NCI-H2227 treated with DMSO at 0.1 percent for 48 hours (cell line): ENCODE measurements at places on chromosomes 6 and 20.

- DNase-seq = no peak
Measured at GRCh38 chr20:32224463-32224862, 16.8 kb downstream of the POFUT1 start.

DNA sequence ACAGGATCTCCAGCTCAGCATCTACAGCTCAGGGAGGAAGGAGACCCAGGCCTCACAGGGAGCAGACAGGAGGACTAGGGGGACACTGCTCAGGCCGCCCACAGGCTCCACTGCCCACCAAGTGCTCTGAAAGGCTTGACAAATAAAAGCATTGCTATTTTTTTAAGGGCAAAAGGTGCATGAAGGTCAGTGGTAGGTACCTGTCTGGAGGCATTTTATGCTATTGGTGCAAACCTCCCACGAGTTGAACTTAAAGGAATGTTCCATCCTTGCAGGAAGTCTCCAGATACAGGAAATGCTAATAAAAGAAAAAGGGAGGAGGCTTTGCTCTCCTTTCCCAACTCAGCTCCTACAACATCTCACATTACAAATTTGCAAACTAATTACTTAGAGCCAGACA is 228.1 kb downstream of the FOXC1 start:
- DNase-seq = no peak

DNA sequence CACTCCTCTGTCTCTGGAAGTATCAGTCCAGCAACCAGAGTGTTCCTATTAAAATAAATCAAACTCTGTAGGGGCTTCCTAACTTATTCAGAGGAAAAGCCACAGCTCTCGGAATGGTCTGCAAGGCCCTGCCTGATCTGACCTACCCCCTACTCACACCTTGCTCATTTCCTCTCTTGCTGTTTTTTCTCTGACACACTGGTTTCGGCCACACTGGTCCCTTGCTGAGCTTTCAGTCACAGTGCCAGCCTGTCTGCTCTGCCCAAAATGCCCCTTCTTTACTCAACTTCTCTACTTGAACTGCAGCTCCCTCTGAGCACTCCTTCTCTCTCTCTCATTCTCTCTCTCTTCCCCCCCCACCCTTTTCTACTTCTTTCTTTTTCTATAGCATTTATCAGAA is 430.2 kb downstream of the UTRN start:
- no peak for DNase-seq

DNA sequence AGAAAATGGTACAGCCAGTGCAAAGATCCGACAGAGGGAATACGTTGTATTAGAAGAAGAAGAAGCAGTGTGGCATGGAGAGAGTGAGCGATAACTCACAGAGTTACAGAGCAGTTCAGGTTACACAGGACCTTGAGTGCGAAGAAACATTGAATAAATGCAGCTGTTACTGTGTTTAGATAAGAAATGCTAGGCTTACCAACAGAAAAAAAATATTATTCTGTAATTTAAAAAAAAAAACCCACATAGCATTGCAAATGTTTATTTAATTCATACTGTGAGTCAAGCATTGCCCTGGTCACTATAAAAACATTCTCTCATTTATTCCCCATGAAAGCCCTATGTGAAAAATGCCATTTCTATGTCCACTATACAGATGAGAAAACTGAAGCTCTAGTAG is 373.4 kb upstream of the EPHA7 start:
- no peak for DNase-seq

- DNase-seq = no peak
Measured at GRCh38 chr20:6756693-6757595, 10.5 kb upstream of the BMP2 start.

DNA sequence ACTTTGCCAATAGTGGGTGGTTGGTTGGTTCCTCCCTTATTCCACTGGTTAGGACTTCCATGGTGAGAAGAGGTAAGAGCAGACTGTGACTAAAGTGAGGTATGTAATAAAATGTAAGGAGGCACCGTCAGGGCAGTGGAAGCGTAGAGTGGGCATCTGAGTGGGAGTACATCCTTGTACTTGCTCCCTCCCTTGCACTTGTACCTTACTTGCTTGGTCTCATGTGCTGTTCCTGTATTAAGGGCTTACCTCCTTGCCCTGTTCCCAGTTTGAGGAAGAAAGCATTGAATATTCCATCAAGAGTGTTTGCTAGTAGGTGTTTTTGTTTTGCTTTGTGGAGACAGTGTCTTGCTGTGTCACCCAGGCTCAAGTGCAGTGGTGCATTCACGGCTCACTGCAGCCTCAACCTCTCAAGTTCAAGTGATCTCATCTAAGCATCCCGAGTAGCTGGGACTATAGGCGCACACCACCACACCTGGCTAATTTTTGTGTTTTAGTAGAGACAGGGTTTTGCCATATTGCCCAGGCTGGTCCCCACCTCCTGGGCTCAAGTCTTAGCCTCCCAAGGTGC is 25.5 kb downstream of the AMD1 start:
- DNase-seq = no peak

DNA sequence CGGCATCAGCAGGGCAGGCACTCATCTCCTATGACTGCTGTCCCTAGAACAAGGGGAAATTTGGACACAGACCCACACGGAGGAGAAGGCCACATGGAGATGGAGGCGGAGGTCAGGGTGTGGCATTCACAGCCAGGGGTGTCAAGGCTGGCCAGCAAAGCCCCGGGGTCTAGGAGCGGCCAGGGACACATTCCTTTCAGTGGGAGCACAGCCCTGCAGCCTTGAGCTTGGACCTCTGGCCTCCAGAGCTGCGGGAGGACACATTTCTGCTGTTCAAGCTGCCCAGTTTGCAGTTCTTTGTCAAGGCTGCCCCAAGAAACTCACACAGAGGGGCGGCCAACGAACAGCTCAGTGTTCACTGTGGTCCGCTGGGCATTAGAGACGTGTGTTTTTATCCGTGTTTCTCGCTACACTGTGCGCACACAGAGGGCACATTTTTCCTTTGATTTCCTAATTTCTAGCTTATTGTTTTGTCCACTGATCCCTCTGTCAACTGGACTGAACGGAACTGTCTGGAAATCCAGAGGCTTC is 93.4 kb upstream of the MPC1 start:
- no peak for DNase-seq

DNA sequence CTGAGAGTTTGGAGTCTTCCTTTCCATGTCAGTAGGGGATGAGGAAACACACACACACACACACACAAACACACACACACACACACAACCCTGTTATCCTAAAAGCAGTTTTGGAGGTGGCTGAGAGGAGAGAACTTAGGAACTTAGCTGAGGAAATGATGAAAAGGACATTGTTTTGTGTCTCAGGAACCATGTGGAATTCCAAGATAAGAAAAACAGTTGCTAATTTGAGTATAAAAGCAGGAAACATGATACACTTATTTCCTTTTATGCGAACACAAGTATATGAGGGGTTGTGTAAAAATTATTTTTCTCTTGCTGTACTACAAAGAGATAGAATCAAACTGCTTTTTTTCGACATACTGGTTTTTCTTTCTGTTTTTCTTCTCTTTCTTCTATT is at the start of gene MYCT1:
Gene MYCT1 (plus strand): TSS at position 264 of the 400 bp plus-strand sequence. CDS start 6 bp downstream, at position 270.
- DNase-seq = no peak

DNA sequence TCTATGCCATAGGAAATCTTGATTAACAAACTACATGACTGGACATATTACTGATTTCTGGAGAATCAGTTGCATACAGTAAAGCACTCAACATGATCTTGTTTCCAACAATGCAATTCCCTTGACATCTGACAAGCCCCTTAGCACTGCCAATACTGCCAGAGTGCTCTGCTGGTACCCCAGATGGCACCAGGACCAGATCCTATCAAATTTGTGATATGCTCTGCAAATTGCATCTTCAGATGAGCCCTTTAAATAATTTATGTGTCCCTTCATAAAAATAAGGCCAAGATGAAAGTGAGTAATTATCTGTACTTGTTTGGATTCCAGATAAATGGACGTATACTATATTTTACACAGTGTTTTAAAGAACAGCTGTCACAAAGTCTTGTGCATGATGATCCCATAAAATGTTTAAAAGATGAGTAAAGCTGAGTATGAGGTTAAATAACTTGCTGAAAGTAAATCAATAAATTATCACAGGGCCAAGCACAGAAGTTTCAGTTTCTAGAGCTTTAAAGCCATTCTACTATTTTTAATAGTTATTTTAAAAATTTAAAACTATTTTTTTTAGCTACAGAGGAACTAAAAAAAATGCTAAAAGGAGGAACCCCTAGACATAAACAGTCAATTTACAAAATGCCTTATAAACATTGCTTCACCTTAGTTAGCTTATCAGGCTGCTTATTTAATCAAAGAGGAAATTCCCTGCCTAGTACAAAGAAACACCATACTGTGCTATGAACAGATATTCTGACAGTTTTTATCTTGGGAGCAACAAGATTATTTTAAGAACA is 42.1 kb downstream of the NUDT3 start:
- no peak for DNase-seq

DNA sequence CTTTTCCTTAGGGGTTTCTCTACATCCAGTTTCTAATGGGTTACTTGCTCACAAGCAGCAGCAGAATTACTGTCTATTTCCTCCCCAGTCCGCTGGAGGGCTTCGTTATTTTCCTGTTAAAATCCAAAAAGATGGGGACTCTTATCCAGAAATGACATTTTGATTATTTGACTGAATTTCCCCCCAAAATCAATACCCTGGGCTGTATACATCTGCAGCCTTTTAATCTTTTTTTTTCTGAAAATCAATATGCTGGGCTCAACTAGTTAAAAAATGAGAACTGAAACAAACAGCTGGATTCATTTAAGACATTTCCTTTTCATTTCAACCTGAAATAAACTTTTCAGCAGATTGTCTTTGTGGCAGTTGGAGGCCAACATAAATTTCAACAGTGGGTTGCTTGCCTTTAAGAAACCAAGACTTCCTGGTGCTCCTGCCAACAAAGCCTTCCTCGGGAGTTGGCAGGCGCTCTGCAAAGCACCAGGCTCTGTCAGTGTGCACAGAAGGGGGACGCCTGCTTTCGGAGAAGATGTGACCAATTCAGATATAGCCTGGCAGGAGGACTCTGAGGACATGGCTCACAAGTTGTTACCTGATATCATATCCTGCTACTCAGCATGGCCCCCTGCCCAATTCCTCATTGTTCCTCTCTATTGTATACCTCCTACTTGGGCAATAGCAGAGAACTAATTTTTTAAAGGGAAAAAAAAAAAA is 204.7 kb upstream of the ARG1 start:
- DNase-seq = no peak

DNA sequence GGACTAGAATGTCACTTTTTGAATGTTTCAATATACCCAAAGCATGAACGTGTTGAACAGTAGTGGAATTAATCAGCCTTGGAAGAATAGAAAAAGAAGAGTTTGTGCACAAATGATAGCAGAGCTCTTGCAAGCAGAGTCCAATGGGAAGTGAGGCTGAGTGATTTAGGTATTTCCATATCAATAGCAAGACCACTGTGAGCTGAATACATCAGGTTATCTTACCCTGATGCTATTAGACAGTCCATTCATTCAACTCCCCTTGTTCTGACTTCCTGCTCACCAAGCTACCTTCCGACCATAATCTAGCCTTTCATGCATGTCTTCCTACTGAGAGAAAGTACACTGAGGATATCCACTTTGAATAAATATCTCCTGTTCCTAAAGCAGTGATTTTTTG is 349.2 kb upstream of the RNF217 start:
- DNase-seq = no peak

DNA sequence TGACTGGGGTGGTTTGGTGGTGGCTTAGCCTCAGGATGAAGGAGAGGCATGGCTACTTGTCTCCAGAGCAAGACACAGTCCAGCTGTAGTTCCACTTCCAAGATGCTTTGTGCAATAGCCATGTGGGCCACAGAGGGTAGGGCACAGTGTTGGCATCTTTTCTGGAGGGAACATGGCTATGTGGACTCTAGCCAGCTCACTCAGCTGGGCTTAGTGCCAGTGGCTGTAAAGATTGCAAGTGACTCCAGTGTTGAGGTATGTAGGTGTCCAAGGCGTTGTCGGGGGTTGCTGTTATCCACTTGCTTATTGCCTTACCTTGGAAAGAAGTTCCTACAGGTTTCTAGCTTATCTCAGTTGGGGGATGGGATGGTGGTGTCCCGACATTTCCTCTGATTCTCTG is 233.4 kb downstream of the CD109 start:
- DNase-seq = no peak

DNA sequence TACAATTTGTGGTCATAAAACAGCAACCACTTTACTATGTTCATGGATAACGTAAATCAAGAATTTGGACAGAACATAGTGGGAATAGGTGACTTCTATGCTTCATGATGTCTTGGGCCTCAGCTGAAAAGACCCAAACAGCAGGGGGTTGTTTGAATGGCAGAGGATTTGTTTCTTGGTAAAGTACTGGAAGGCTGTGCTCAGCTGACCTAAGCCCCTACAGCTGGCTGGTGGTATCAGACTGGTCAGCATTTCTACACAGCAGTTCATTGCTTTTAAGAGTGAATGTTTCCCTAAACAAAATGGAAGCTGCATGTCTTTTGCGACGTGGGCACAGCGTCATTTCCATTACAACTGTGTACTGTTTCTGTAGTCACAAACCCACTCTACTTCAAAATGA is 148.5 kb upstream of the DEFB112 start:
- no peak for DNase-seq

DNA sequence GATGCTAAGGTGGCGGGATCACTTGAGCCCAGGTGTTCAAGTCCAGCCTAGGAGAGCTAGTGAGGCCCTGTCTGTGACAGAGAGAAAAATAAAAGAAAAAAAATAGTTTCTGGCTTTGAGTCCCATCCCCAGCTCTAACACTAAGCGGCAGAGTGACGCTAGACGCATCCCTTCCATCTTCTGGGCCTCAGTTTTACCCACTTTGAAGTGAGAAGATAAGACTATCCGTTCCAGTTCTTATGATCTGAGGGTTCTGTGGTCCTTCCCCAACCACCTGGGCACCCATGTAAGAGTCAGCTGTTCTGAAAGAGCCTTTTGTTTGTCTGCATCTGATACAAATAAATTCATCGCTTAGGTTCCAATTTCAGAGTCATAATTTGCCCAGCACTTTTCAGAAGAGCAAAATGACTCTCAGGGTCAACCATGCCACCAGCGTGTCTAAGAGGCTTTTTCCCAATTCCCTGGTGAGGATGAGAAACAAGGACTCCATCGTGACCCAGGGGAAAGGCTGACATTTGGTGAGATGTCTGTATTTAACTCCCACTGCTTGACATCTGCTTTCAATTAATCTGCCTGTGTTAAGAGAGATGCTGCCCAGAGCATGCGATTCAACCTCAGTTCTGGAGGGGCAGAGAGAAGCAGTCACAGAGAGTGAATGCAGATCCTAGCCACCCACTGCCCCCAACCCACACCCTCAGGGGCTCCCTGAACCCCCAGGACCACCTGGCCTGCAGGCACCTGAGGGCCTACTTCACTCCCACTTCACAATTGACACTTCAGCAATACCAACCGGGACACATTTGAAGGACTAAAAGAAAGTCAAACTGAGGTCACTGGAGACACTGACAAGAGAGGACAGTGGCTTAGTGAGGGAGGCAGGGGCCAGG is 131.6 kb upstream of the TOP1 start:
- peak; percentile 47 for DNase-seq

DNA sequence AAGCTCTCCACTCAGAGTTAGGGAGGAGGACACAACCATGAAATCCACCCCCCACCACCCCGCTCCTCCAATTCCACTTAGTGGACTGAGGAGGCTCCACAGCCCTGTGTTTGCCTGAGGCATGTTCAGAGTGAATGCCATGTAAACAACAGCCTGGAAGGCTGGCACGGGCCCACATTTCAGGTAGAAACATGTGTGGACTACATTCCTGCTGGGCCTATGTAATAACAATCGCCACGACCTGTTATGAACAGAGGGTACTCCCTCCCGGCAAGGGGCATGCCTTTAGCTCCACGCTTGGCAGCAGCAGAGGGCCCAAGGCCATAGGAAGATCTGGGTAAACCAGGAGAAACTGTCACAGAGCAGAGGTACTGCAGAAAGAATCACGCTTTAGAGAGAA is 65.5 kb downstream of the ISM1 start:
- no peak for DNase-seq
